ENCODE measurements at places on chromosomes 7 and 10.

- DNase-seq = no peak
These were observed 365.2 kb upstream of the ZMIZ1 start for GRCh38 chr10:78703593-78703992.

DNA sequence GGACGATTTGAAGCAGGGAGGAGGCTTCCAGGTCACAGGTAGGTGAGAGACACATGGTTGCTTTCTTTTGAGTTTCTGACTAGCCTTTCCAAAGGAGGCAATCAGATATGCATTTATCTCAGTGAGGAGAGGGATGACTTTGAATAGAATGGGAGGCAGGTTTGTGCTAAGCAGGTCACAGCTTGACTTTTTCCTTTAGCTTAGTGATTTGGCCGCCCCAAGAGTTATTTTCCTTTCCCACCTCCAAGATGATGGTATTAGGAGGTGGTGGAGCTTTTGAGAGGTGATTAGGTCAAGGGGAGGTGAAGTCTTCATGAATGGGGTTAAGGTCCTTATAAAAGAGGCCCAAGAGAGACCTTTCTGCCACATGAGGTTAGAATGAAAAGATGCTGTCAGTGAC lies 443.7 kb downstream of the TYW1 start:
- no peak for DNase-seq

DNA sequence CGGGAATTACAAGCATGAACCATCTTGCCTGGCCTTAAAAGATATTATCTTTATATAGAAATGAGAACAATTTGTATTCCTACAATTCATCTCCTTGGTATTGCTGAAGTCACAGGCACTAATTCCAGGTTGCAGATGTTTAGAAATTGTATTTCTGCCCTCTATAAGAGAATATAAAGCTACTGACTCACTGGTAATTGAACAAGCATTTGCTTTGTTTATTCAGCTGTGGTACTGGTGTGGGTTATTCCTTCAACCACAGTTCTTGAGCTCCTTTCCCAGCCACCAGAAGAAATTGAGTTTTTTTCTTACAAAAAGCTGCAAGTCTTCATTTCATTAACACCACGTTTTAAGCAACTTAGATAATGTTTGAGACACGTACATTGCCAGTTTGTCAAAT lies 29.0 kb upstream of the MPP7 start:
- DNase-seq = no peak

- no peak for DNase-seq
These were observed 316.0 kb downstream of the CXCL12 start for GRCh38 chr10:44068716-44069482.

- DNase-seq = no peak
These were observed 119.0 kb downstream of the ZFAND4 start for GRCh38 chr10:45553613-45554012.

- DNase-seq = peak; percentile 25
These were observed 292.6 kb downstream of the PARD3 start for GRCh38 chr10:34522546-34522945.

DNA sequence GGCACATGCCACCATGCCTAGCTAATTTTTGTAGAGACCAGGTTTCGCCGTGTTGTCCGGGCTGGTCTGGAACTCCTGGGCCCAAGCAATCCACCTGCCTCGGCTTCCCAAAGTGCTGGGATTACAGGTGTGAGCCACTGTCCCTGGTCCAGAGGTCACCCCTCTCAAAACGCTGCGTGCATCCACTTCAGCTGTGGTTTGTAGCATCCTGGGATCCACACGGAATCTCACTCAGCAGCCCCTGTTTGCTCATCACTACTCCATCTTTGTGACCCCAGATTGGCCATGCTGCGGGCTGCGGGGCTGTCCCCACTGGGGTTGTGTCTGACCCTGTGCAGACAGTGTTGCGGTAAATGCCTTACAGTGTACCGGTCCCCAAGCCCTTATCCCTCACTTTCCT lies 3.5 kb downstream of the INPP5A start:
- DNase-seq = no peak

DNA sequence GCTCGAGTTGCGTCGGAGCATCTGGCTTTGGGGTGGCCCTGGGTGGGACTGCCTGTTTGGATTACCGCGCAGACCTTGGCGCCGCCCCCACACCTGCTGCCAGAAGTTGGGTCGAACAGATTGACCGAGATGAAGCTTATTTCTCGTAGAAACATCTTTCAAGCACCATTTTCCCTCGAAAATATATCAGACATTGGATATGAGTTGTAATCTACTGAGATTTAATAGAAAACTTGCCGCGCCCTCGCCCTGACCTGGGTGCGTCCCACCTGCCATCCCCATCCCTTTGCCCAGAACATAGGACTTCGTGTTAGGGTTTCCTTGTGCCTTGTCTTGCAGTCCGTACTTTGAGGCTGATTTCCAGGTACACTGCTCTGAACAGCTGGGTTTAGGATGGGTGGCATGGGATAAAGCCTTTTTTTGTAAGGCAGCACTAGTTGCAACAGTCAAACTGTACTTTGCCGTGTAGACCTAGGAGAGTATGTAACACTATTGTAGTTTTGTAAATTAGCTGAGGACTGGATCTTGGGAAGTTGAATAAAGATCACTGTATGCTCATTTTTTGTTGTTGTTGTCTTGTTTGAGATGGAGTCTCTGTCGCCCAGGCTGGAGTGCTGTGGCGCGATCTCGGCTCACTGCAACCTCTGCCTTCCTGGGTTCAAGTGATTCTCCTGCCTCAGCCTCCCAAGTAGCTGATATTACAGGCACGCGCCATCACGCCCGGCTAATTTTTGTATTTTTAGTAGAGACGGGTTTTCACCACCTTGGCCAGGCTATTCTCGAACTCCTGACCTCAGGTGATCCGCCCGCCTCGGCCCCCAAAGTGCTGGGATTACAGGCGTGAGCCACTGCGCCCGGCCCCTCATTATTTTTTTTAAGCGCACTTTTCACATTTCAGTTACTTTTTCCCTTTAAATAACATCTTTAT lies 978 bp downstream of the OGDH start:
- peak; percentile 33 for DNase-seq

- DNase-seq = no peak
These were observed 234.6 kb downstream of the MAD1L1 start for GRCh38 chr7:1998146-1998545.

GRCh38 chr10:126101325-126101724 lies 205.0 kb downstream of the FANK1 start:
- DNase-seq = no peak

DNA sequence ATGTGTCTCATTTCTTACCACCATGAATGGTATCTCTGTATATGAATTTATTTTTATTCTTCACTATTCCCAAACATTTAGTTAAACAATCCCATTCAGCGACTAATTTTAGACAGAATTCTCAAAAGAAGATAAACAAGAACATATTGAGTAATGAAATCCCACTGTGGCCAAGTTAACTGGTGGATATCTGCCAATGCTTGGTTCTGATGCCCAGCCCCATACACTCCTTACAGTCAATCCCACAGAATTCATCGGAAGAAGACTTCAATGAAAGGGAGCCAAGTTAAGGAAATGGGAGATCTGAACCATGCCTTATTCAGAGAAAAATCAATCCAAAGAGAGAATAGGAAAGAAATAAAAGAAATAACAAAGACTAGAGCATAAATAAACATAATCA lies 518.0 kb downstream of the XPNPEP1 start:
- DNase-seq = no peak

GRCh38 chr10:129029851-129030602 lies 437.0 kb upstream of the MGMT start:
- DNase-seq = no peak

- DNase-seq = no peak
These were observed 124.2 kb downstream of the PLPP4 start for GRCh38 chr10:120580918-120581895.

GRCh38 chr7:154385214-154385613 lies 333.0 kb downstream of the DPP6 start:
- DNase-seq = no peak

DNA sequence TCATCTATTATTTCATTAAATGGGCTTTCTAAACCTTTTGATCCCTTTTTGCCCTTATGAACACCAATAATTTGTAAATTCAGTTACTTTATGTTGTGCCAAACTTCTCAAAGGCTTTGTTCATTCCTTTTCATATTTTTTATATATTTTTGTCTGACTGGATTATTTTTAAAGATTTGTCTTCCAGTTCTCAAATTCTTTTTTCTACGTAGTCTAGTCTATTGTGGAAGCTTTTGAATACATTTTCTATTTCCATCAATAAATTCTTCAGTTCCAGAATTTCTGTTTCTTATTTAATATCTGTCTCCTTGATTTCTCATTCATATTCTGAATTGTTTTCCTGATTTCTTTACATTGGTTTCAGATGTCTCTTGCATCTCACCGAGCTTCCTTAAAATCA lies 108.2 kb downstream of the CTNNA3 start:
- DNase-seq = no peak

GRCh38 chr7:29289156-29290021 lies 94.8 kb downstream of the CHN2 start:
- peak; percentile 39 for DNase-seq

- DNase-seq = no peak
These were observed 98.7 kb downstream of the PROSER2 start for GRCh38 chr10:11921800-11922392.

GRCh38 chr10:75773231-75773780 lies 341.9 kb downstream of the LRMDA start:
- DNase-seq = peak; percentile 34

DNA sequence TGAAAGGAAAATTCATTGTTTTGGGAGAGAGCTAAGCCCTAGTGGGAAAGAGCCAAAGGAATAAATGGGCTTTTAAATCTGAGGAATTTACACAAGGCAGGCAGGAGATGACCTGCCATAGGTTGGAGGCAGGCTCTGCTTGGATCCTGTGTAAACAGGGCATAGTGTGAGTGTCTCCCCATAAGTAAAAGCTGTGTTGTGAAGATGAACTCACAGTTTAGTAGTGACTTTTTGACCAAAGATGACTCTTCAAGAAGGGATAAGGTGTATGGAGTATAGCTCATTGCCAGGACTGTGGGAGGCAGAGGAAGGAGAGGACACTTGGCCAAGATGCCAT lies 63.2 kb downstream of the KAT6B start:
- no peak for DNase-seq

DNA sequence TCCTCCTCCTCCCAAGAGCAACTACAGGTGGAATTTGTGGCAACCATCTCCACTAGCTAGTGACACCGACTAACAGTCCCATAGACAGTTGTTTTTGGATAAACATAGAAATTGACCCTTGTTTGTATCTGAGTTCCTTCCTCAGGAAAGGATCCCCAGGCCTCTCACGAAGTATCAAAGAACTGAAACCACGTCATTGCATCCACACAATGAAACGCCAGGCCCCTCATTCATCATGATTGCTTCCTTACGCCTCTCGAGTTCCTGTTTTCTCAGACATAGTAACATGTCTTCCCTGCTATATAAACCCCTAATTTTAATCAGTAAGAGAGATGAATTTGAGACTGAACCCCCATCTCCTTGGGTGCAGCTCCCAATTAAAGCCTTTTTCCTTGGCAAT lies 18.1 kb downstream of the SLC35G1 start:
- no peak for DNase-seq

DNA sequence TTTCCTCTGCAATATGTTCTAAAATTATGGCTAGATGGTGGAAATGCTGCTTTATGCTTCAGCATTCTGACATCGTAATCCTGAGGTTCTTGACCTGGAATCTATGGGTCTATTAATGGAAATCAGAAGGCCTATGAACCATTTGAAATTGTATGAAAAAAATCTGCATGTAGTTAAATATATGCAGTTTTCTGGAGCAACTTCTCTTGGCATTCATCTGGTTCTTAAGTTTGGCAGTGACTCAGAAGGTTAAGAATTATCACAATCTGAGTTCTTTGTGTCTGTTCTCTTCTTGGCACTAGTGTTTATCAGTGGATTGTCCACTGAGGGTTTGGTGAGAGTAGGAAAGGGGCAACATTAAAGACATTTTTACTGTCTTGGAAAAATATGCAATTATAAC lies 71.1 kb upstream of the FZD1 start:
- DNase-seq = no peak

GRCh38 chr7:138049505-138050116 lies 26.6 kb upstream of the AKR1D1 start:
- no peak for DNase-seq

DNA sequence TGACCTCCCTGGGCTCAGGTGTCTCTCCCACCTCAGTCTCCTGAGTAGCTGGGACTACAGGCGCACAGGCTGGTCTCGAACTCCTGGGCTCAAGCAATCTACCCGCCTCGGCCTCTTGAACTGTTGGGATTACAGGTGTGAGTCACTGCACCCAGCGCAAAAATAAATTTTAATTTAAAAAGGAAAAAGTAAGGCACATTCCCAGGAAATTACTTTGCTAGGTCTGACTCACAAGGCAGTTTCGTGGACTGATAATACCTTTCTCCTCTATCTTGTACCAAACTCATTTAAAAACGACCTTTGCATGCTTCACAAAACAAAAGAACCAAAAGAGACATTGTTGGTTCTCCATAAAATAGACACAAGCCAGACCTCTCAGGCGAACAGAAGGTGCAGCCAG lies 29.7 kb downstream of the PARP12 start:
- no peak for DNase-seq

- no peak for DNase-seq
These were observed 186.7 kb upstream of the SHH start for GRCh38 chr7:155998766-155999630.

- DNase-seq = no peak
These were observed 195.8 kb upstream of the MKLN1 start for GRCh38 chr7:131131746-131132431.

DNA sequence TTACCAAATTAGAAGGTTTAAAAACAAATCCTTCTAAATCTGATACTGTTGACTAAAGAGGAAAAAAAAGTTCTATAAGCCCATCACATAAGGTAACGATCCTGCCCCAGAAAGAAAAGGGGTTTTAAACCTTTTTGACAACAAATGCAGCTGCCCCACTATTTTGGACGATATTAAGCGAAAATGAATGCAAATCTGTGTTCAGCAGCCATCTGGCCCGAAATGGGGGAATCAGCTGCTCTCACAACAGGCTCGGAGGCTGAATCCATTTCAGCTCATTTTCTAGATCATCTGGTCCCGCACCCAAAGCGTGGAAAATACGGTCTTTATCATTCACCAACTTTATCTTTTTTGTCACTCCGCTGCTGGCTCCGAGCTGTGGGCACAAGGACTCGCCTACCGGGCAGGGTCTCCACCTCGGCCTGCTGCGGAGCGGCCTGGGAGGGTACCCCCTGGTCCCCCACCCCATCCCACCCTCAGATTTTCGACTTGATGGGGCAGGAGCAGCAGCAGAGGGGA lies 2.4 kb upstream of the EBF3 start:
- DNase-seq = no peak

DNA sequence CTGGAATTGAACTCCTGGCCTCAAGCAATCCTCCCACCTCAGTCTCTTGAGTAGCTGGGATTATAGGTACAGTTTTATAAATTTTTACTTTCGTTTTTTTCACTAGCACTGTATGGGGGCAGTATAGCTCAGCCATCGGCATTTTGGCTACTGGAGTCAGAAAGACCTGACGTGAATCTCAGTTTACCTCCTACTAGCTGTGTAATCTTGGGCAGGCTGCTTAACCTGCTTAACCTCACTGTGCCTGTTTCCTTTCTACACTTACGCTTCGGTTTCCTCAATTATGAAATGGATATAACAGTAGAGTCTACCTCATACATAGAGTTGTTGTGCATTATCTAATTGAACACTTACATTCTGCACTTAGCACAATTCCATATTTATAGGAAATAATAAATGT lies 16.7 kb downstream of the STN1 start:
- no peak for DNase-seq

- DNase-seq = no peak
These were observed 11.3 kb upstream of the ATXN7L1 start for GRCh38 chr7:105887569-105888189.

GRCh38 chr7:110675383-110676103 lies 415.4 kb upstream of the LRRN3 start:
- DNase-seq = no peak

GRCh38 chr7:93055543-93056107 lies 62.2 kb downstream of the SAMD9 start:
- DNase-seq = peak; percentile 56

- DNase-seq = no peak
These were observed 40.9 kb upstream of the BTBD16 start for GRCh38 chr10:122230222-122230621.
